ENCODE measurements at places on chromosomes 7 and 10.

GRCh38 chr7:151455690-151456089 is 15.7 kb upstream of the CRYGN start:
- no peak for DNase-seq

DNA sequence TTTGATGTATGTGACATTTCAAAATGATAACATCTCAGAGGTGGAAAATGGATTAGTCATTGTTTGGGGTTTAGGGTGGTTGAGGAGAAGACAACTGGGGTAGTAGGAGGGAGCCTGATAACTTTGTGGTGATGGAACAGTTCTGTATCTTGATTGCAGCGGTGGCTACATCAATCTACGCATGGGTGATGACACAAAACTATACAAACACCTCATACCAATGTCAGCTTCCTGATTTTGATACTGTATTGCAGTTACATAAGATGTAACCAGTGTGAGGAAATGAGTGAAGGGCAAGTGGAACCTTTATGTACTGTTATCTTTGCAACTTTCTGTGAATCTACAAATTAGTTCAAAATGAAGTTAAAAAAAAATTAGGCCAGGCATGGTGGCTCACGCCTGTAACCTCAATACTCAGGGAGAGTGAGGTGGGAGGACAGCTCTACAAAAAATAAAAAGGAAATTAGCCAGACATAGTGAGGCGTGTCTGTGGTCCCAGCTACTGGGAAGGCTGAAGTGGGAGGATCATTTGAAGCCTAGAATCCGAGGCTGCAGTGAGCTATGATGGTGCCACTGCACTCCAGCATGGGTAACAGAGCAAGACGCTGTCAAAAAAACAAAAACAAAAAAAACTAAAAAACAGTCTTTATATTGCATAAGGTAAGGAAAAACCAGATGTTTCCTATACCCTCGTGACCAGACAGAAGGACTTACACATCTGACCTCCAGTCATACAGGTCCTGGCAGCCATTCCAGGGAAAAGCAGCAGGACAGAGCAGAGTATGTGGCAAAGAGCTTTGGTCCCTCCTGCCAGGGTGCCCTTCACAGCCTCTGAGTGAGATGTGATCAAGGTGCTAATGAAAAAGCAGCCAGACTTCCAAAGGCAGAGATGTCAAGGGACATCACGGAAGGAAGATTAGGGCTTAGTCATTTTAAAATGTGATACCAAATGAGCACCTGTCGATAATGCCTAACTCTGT is 50.8 kb downstream of the CYTH3 start:
- DNase-seq = no peak

DNA sequence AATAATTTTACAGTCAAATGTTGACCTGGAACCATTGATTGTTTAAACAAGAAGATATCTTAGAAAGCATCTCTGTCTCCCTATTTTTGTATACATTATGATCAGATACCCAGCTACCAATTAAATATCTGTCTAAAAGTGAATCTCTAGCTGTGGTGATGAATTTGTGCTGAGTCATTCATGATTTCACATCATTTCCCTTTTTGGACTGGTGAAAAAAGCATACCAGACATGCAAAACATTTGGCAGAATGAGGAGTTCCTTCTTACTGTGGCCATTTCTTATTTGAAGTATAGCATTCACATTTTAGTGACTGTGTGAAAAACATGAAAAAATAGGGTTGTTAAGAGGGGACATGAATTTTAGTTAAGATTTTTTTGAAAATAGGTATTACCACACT is 98.0 kb upstream of the GATA3 start:
- DNase-seq = no peak

GRCh38 chr10:43809211-43809930 is 160.7 kb upstream of the ZNF32 start:
- no peak for DNase-seq

- DNase-seq = no peak
Observed at GRCh38 chr7:44375926-44376342, 50.5 kb upstream of the CAMK2B start.

DNA sequence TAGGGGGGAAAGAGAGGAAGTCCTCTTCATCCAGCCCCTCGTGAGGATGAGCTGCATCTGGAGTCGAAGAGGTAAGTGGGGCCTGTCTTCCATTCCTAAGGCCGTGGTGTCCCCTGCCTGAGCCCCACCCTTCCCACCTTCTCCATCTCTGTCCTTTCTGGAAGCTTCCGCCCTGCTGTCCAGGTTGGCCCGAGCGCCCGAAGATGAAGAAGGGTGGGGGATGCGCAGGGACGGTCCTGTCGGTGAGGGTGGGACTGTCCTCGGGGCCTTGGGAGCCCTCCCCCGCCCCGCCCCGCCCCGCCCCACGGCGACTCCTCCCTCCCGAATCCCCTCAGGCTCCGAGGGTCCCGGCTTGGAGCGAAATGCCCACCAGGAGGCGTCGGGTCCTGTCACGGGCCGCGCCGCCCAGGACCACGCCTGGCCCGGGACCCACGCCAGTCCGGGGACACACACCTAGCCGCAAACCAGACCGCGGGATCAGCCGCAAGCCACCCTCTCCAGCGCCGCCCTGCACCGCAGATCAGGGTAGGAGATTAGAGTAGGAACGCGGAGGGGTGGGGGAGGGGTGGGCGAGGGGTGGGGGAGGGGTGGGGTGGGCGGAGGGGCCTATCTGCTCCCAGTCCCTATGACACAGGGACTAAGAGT is 15.3 kb downstream of the GPRIN2 start:
- DNase-seq = peak; percentile 29

GRCh38 chr7:22357311-22358175 is 589 bp upstream of the RAPGEF5 start:
- DNase-seq = no peak

DNA sequence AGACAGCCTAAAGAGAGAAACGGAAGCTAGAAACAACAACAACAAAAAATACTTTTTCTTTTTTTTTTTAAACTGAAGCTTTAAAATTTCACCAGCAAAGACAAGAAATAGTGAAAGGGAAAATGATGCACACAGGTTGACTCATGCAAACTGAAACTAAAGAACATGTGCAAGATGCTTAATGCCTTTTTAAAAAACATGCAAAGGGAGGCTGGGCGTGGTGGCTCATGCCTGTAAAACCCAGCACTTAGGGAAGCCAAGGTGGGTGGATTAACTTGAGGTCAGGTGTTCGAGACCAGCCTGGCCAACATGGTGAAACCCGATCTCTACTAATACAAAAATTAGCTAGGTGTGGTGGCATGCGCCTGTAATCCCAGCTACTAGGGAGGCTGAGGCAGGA is 15.1 kb upstream of the CUBN start:
- DNase-seq = peak; percentile 62

DNA sequence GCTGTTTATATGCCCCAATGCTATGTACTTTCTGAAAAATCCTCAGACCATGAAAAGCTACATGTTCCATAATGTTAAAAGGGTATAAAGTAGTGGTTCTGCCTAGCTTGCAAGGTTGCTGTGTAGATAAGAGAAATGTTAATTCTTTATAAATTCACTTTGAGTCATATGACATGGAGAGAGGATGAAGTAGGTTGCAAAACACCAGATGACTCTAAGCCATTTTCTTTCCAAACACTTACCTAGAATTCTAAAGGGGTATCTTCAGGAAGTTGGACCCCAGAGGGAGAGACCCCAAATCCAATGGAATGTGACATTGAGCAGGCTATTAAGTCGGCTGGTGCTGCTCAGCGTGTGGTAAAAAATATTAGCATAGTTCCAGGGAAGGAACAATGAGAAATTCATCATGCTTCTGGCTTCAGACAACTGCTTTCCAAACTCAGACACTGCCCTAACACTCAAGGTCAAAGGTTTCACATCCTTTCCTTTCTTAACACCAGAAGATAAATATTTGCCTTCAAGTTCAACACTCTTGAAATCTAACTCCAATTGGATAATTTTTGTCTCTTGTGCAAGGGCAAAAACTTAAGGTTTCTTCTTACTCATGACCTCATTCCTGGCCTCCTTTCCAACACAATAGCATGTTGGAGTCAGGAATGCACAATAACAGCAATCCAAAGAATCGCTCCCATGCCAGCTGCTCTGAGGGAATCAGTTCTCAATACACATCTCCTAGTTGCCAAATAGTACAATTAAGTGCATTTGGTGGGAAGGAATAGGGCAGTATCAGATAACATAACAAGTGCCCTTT is 100.7 kb upstream of the AFAP1L2 start:
- DNase-seq = no peak

DNA sequence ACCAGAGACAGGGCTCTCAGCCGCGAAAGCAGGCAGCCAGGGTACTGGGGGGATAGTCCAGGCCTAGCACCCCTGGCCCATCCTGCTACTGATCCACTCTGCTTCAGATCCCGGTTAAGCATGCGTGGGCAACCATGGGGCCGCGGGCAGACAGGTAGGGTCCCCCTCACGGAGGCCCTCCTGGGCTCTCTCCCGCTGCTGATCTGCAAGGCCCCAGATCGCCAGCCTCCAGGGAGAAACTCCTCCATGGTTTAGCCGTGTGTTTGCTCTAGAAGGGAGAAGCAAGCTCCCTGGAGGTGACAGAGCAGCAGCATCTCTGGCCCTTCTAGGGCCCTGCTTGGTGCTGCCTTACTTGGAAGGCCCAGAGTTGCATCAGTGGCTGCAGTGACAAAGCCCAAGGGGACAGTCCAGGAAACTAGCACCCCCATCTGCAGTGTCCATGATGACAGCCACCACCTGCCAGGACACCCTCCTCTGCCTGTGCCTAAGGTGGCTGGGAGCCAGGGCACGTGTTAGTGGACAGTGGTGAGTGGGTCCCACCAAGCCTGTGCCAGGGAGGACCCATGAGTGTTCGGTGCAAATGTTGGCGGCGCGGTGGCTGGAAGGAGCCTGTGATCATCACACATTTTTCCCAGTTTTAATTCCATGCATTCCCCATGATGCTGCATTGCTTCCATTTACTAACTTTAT is 29.2 kb downstream of the CALML5 start:
- DNase-seq = no peak

- DNase-seq = no peak
Observed at GRCh38 chr7:158556721-158557440, 30.7 kb downstream of the PTPRN2 start.

DNA sequence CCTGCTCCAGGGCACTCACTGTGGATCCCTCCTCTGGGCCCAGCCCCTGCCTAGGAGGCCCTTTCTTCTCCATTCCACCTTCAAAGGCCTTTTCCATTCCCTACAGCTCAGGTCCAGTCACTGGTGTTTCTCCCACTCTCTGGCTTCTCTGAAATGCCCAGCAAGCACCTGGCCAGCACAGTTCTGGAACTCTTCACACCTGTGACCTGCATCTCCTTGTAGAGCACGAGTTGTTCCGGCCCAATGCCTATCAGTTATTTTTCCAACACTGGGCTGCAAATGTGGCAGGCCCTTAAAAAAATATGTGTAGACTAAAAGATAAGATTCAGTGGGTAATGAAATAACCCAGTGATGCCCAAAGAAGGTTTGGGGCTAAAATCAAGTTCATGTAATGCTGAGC is 87.1 kb downstream of the PRLHR start:
- DNase-seq = no peak

- peak; percentile 8 for DNase-seq
Observed at GRCh38 chr10:131213741-131214505, 97.6 kb downstream of the TCERG1L start.

DNA sequence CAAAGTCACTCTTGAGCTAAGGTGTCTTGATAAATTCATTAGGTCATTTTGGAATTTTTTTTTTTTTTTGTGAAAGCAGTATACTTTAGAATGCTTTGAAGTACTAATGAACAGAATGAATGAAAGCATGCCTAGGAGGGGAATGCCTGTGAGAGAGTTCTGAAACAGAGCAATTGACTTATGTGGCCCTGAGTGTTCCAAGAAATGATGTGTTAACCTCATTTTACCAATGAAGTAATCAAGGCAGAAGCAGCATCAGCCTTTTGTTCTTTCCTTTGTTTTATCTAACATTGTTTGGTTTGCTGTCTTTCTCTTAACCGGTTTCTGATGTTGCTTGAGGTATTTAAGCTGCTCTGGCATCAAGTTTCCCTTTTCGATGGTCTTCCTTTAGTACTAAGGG is 154.6 kb upstream of the HGF start:
- DNase-seq = no peak

DNA sequence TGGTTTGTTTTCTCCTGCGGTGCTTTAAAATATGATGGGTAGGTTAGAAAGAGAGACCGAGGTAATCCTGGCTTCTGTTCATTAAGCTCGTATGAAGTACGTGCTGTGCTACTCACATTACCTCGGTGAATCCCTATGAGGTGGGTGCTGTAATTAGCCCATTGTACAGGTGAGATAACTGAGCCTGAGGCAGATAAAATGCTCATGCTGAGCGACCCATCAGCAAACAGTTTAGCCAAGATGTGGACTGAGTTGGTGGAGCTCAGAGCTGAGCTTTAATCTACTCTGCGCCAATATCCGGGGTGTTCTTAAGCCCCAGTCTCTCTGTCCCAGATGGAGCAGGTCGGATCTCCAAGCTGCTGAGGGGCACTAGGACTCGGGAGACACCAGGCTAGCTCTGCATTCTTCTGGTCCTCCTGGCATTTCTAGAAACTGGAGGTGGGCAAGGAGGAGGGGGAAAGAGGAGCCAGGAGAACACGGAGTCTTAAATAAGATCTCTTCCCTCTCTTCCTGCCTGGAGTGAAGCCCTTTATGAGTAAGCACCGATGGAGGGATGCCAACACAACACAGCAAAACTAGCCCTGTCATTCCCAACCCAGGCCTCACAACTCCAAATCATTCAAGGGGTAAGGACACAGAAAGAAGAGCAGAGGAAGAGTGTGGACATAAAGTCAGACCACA is 458.5 kb downstream of the KCNMA1 start:
- no peak for DNase-seq

DNA sequence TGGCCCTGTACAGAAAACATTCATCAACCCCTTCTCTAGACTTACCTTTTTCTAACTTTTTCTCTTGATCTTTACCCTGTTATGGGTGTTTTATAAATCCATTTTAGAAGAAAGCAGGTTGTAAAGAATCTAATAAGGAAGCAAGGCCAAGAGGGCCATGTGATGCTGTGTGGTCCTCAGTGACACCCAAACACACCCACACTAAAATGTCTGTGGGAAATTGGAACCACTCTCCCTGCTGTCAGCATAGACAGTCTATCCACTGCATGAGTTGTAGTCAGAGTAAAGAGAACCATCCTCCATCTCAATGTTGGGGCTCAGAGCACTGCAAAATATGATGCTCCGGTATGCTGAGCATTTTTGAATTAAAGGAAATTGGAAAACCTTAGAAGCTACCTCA is 235.5 kb downstream of the SKIDA1 start:
- DNase-seq = no peak

GRCh38 chr7:119196183-119196582 is 971.7 kb downstream of the ANKRD7 start:
- DNase-seq = no peak
